Thyroid gland (tissue), 4 donors: ENCODE measurements at places on chromosomes 7 and 10.

DNA sequence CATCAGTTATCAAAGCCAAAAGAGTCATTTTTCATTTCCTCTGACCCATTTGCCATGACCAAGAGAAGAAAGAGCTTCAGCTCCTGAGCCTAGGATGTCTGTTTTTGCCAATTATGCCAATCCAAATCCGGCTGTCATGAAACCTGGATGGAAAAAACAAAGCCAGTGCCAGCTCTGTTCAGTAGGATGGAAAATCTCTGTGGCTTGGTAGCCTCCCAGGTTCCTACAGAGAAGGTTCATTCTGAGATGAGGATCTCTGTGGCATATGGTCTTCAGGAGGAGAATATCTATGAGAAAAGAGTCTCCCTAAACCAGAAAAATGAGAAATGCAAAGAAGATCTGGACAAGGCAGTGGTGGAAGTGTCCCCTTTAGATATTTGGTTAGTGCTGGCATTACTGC is 475.4 kb downstream of the CNTNAP2 start:
- H3K4me3 ChIP-seq, result no peak overlapping the region
- no peaks in the 10 kb centered on the region for H3K4me1 ChIP-seq
- no peak overlapping the region for H3K27ac ChIP-seq
- DNase-seq, result no peak
- no peaks in the 10 kb centered on the region for H3K27me3 ChIP-seq

DNA sequence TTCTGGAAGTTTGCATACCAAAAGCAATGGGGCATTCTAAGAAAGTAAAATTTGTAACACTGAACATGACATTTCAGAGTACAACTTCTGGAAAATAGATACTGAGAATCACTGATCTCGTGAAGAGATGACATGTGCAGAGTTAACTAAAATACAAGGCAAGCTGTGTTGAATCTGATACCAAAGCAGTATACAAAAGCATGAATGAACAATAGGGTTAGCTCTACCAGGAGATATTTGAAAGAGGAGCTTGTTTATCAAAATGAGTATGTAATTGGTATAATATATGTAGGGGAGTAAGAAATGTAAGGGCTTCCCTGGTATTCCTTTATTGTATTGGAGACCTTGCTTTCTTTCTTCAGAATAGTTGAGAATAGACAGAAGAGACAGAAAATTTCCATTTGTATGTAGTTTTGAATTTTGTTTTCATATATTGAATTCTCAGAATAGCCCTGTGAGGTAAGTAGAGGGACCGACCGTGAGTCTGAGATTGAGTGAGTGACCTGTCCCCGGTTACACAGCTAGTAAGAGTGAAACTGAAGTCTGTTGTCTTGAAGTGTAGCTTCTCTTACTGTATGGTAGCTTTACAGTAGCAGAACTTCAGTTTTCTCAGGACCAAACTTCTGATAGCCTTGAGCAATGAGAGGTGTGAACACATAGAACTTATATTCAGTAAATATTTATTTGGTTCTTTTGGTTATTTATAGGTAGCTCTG is 5.0 kb downstream of the HBP1 start:
- no peak for DNase-seq
- H3K36me3 ChIP-seq, result no peaks in the 10 kb centered on the region
- no peaks in the 10 kb centered on the region for H3K27me3 ChIP-seq
- H3K4me3 ChIP-seq, result no peak overlapping the region

- no peak overlapping the region for H3K4me3 ChIP-seq
- H3K27ac ChIP-seq, result peak overlapping the region; percentile 71
- H3K36me3 ChIP-seq, result no peaks in the 10 kb centered on the region
Measured at GRCh38 chr7:30764030-30764975, 6.9 kb upstream of the MINDY4 start.

DNA sequence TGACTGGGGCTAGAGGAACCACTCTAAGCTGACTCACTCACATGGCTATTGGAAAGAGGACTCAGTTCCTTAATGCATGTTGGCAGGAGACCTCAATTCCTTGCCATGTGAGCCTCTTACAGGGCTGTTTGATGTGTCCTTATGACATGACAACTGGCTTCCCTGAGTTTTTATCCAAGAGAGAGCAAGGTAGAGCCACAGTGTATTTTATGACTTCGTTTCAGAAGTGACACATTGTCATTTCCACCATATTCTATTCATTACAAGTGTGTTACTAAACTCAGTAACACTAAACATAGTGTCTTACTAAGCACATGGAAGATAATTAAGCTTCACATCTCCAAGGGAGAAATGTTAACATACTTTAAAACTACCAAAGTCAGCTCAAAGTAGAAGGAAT is 98.2 kb downstream of the ZNF777 start:
- H3K27me3 ChIP-seq, result no peaks in the 10 kb centered on the region
- no peaks in the 10 kb centered on the region for H3K4me1 ChIP-seq
- H3K36me3 ChIP-seq, result no peaks in the 10 kb centered on the region
- no peak for DNase-seq

DNA sequence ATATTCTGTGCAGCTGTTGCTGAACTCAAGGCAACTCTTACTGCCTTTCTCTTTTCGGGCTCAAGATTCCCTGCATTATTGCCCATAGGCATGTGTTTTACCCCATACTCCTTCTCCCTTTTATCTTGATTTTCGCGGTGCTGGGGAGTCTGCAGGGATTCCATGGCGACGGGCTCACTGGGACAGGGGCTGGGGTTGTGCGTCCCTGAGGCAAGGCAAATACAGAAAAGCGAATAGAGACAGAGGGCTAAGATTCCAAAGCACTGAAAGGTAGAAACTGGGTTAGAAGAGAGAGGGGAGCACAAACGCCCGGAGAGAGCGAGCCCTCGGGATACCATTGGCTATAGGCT is 519 bp upstream of the RPP38 start:
- no peaks in the 10 kb centered on the region for H3K27me3 ChIP-seq
- H3K27ac ChIP-seq, result peak overlapping the region; percentile 93
- no peaks in the 10 kb centered on the region for H3K36me3 ChIP-seq

DNA sequence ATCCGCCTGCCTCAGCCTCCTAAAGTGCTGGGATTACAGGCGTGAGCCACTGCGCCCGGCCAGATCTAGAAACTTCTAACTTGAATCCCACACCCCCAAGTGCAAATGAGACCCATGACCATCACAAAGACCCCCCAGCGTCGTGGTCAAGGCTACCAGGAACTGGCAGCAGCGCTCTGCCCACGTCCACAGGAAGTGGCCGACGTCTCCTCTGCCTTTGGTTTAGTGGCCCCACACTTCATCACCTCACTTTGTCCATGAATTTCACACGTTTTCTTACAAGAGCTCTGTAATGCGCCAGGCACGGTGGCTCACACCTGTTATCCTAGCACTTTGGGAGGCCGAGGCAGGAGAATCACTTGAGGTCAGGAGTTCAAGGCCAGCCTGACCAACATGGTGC is 53.5 kb upstream of the TNRC18 start:
- DNase-seq, result no peak
- no peak overlapping the region for H3K4me3 ChIP-seq
- peaks cover 11% of the 10 kb centered on the region for H3K4me1 ChIP-seq
- no peak overlapping the region for H3K27ac ChIP-seq
- no peaks in the 10 kb centered on the region for H3K36me3 ChIP-seq

DNA sequence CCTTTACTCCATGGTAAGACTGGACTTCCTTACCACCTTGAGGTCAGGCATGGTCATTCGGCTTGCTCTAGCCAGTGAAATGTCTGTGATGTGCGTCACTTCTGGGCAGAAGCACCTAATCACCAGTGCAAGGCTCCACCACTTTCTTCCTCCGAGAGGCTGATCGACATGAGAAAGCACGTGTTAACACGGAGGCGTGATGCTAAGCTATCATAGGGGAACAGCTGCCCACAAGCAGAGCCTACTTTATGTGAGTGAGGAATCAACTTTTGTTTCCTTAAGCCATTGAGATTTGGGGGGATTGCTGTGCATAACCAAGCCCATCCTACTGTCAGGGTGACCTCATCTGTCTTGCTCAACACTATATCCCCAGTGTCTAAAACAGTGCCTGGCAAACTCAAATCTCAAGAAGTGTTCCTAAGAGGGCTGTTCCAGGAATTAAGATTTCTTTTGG is 23.1 kb upstream of the SAR1A start:
- H3K4me1 ChIP-seq, result no peaks in the 10 kb centered on the region
- H3K4me3 ChIP-seq, result no peak overlapping the region
- H3K27ac ChIP-seq, result no peak overlapping the region
- no peaks in the 10 kb centered on the region for H3K27me3 ChIP-seq

- peaks cover 10% of the 10 kb centered on the region for H3K4me1 ChIP-seq
- H3K27ac ChIP-seq, result no peak overlapping the region
- no peaks in the 10 kb centered on the region for H3K36me3 ChIP-seq
- no peaks in the 10 kb centered on the region for H3K27me3 ChIP-seq
- no peak overlapping the region for H3K4me3 ChIP-seq
Measured at GRCh38 chr10:29897999-29898716, 161.2 kb downstream of the JCAD start.

GRCh38 chr10:27710014-27710413 is 35.6 kb downstream of the MKX start:
- no peak overlapping the region for H3K4me3 ChIP-seq
- no peaks in the 10 kb centered on the region for H3K4me1 ChIP-seq
- H3K36me3 ChIP-seq, result no peaks in the 10 kb centered on the region
- H3K27ac ChIP-seq, result no peak overlapping the region
- no peaks in the 10 kb centered on the region for H3K27me3 ChIP-seq

DNA sequence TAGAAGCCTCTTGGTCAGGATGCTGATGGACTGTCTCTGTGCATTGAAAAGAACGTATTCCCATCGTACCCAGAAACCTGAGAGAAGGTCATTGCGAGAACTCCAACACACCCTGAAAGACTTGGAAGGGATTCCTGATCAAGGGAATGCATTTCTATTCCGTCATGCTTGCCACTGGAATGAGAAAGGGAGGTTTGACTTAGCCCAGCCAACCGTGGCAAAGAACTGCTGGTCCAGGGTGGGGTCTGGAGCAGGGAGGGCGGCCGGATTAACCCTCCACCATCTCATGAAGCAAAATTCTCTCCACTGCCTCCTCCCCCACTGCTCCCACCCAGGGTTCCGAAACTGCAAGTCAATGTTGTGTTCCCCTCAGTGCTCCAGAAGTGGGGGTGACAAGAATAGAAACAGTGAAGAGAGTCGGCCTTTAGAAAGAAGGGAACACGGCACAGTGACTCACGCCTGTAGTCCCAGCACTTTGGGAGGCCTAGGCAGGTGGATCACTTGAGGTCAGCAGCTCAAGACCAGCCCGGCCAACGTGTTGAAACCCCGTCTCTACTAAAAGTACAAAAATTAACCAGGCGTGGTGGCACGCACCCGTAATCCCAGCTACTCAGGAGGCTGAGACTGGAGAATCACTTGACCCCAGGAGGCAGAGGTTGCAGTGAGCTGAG is 137.5 kb upstream of the MGMT start:
- no peaks in the 10 kb centered on the region for H3K27me3 ChIP-seq
- DNase-seq, result no peak
- H3K4me3 ChIP-seq, result no peak overlapping the region
- H3K27ac ChIP-seq, result no peak overlapping the region
- no peaks in the 10 kb centered on the region for H3K4me1 ChIP-seq

DNA sequence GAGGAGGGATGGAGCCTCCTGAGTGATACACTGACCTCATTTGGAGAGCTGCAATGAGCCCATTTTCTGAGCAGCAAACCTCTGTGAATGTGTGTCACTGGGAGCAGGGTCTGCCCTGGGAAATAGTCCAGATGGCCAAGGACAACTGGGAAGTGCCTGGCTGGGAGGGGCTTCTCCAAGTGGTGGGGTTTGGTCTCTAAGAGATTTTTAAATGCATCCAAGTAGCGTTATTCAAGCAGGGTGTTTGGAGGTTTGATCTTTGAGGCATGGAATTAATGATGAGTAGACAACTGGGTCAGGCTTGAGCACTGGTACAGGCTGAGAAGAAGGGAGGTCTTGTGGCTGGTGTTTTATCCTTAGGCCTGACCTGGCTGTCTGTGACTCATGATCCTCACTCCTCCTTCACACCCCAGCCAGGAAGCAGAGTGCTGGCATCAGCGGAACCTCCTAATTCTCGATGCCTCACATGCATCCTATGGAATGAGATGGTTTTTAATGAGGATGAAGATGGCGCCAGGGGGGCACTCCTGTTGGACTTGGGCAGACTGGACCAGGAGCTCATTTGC is 3.3 kb downstream of the GOLGA7B start:
- H3K27me3 ChIP-seq, result no peaks in the 10 kb centered on the region
- no peak for DNase-seq
- H3K4me1 ChIP-seq, result peaks cover 6% of the 10 kb centered on the region
- H3K27ac ChIP-seq, result no peak overlapping the region

- no peaks in the 10 kb centered on the region for H3K36me3 ChIP-seq
- no peak overlapping the region for H3K27ac ChIP-seq
- DNase-seq, result no peak
- H3K27me3 ChIP-seq, result no peaks in the 10 kb centered on the region
Measured at GRCh38 chr10:131803860-131804425, 96.9 kb upstream of the PPP2R2D start.

DNA sequence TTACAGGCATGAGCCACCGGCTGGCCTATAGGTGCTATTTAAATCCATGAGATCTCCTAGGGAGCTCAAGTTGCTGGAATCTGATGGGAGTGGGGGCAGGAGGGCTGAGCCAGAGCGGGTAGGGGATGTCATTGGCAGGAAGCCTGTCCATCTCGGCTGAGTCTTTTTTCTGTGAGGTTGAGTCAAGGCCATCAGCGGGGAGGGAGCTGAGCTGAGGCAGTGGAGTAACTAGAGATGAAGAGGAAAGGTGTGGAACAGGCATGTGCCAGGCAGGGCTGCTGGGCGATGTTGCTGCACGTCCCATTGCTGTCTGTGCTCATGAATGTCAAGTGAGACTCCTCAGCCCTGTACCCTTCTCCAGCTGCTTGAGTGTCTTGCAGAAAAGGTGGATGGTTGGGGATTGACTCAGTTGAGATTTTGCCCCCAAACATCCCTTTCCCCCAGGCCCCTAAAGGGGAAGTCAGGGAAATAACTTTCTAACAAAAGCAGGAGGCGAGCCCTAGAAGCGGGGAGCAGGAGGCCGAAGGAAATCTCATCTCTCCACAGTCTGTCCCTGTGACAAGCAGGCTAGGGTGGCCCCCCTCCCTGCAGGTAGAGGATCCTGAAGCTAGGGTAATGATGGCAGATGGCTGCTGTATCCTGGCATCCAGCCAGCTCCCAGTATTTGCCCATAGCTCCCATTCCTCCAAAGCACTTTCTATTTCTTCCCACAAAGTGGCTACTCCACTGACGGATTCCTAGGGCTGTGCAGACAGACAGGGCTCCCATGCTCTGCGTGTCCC is 5.4 kb downstream of the ATP6V1F start:
- H3K27me3 ChIP-seq, result no peaks in the 10 kb centered on the region
- no peak overlapping the region for H3K4me3 ChIP-seq
- H3K27ac ChIP-seq, result no peak overlapping the region
- DNase-seq, result no peak
- peaks cover 14% of the 10 kb centered on the region for H3K36me3 ChIP-seq

GRCh38 chr7:22872096-22872807 is 49.6 kb upstream of the TOMM7 start:
- no peaks in the 10 kb centered on the region for H3K36me3 ChIP-seq
- H3K27me3 ChIP-seq, result no peaks in the 10 kb centered on the region
- H3K4me1 ChIP-seq, result peaks cover 5% of the 10 kb centered on the region
- DNase-seq, result no peak
